GM19239 (cell line): ENCODE measurements at places on chromosomes 7 and 10.

DNA sequence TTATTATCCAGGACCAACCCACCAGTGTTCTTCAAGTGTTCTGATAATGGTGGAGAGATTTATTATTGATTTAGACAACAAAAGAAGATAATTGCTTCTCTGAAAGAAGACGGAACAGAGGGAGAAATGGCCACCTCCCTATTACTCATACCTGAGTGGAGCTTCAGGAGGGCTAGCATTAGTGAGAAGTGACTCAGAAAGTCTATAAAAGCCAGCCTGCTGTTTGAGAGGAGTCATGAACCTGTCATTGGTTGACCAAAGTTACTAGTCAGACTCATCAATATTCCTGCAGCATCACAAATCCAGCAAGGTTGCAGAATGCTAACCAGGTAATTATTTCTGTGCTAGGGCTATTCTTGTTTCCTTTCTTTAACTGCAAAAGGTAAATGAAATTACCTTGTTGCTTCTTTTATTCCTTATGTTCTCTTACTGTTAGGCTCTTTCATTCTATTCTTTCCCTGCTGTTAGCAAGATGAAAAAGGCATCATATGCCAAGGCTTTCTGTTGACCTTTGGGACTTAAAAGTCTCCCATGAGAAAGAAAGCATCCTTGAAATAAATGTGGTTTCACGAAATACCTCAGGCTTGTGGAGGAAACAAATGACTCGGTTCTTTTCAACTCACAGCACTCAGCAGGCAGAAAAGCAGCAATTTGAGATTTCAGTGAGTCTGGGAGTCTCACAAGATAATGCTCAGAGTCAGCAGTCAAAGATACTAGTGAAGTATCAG lies 256.4 kb upstream of the PHYHIPL start:
- DNase-seq, result no peak

- no peak for DNase-seq
Measured at GRCh38 chr10:123502983-123503382, 163.2 kb upstream of the GPR26 start.

DNA sequence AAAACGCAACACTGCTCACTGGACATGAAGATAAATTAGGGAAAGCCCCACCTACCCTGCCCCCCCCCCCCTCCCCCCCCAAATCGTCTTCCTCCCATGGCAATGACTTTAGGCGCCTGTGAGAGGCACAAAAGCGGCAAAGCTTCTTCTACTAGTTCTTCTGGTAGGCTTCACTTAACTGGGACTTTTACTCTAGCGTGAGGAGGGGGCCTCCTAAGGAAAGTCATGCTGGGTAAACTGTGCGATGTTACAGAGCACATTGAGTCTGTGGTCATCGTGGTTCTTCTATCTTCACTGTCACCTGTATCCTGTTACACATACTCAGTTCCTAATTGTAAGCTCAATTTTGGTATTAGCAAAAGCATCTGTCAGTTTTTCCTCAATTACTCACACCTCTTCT lies 25.1 kb downstream of the HSPB1 start:
- DNase-seq, result no peak

- DNase-seq, result no peak
Measured at GRCh38 chr10:118754229-118754555, 578 bp downstream of the CACUL1 start.

DNA sequence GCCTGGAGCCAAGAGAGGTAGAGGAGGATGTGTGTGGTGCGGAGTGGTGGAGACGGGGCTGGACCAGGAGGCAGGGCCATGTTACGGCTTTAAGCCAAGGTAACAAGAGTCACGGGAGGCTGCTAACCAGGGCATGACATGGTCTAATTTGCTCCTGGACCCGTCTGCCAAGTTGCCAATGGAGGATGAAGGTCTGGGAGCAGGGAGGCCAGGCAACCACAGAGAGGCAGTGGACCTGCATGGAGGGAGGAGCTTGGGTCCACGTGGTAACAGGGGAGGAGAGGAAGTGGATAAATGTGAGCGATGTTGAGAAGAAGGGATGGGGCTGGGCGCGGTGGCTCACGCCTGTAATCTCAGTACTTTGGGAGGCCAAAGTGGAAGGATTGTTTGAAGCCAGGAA lies 31.0 kb downstream of the SRRM3 start:
- DNase-seq, result no peak

DNA sequence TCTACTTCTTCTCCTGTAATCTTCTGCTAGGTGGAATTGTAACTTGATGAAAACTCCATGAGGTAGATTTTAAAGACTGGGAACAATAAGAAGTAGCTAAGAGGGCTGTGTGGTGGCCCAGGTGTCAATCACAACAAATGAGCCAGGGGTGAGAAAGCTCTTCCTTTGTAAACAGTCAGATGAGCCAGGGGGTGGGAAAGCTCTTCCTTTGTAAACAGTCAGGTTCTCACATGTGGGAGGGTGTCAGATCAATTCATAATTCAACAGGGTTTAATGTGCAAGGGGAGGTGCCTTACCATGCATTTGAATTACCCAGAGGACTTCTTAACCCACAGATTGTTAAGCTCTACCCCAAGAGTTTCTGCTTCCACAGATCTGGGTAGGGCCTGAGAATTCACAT lies 312.4 kb upstream of the AUTS2 start:
- DNase-seq, result no peak

DNA sequence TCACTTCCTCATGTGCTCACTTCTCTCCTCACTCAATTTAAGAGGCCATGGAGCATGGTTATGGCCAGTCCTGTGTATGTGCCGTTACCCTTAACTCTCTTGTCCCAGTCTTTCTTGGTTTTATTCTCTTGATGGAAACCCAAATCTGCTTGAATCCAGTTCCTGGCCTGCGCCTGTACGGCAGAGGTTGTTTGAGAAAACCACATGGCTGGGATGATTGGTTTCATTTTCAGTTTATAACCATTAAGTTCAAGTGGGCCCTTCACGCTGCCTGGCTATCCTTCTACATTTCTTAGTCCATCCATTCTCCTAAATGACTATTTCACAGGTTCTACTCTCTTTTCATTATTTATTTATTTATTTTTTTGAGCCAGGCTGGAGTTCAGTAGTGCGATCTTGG lies 1.6 kb upstream of the ZNF239 start:
- no peak for DNase-seq

DNA sequence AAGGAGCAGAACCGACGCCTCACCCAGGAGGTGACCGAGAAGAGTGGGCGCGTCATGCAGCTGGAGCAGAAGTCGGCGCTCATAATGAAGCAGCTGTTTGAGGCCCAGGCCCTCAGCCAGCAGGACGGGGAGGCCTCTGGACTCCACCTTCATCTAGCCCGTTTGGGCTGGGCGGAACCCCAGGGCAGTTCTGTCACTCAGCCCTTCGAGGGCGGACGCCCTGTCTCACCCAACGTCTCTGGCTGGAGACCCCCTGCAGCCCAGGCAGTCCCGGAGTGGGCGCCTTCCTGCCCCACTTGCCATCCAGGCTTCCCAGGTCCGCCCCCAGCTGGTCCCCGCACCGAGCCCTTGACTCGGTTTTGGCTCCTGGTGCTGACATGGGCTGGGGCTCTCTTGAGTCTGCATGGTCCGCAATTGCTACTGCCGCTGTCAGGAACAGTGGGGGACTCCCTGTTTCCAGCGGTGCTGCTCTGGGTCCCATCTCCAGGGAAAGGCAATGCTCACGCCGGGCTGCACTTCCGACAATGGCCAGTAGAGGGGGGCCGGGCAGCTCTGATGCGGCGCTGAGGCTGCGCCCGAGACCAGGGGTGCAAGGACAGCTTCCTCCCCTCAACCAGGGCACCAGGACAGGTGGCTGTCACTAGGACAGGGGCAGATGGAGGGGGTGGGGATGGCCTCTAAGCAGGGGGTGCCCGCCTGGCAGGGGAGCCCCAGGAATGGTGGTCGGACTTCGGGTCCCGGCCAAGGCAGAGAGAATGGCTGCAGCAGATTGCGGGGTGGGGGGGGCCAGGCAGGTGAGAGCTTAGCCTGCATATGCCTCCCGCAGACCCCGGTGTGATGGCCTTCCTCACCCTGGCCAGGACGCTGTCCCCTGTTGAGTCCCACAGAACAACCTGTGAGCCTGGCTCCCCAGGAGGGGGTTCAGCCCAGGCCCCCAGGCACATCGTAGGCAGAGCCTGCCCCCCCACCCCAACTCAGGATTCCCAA lies 71.2 kb upstream of the KCTD7 start:
- DNase-seq, result peak; percentile 95

GRCh38 chr10:7100032-7100702 lies 310.7 kb downstream of the SFMBT2 start:
- no peak for DNase-seq

DNA sequence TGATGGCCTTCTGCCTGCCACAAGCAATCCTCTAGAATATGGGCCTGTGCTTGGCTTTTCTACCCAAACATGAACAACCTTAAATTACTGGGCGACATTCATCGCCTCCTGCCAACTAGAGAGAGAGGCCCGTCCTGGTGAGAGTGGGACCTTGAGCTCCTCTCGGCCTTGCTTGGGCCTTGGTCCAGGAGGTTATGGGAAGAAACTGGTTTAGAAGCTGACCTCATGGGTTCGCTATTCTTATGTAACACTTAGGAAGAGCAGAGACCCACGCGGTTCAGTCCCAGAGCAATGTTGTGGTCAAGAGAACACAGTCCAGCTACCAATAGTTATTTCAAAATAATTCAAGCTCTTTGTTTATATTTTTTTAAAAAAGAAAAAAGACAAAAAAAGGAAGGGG lies 176.3 kb upstream of the ZNF32 start:
- no peak for DNase-seq

DNA sequence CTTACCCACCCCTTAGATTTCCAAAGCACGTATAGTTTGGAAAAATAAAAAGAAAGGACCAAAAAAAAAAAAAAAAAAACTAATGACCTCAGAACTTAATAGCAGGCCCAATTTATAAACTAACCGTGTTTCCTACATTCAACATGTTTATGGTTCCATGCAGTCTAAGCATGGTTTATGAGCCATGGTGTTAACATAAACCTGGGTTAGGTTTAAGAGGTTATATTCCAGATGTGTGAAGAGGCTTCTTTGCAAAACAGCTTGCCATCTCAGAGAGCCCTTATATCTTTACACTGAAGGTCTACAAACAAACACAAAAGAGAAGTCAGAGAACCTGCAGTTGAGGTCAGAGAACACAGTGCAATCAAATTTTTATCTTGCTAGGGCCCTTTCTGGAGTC lies 15.8 kb downstream of the TMEM254 start:
- no peak for DNase-seq

DNA sequence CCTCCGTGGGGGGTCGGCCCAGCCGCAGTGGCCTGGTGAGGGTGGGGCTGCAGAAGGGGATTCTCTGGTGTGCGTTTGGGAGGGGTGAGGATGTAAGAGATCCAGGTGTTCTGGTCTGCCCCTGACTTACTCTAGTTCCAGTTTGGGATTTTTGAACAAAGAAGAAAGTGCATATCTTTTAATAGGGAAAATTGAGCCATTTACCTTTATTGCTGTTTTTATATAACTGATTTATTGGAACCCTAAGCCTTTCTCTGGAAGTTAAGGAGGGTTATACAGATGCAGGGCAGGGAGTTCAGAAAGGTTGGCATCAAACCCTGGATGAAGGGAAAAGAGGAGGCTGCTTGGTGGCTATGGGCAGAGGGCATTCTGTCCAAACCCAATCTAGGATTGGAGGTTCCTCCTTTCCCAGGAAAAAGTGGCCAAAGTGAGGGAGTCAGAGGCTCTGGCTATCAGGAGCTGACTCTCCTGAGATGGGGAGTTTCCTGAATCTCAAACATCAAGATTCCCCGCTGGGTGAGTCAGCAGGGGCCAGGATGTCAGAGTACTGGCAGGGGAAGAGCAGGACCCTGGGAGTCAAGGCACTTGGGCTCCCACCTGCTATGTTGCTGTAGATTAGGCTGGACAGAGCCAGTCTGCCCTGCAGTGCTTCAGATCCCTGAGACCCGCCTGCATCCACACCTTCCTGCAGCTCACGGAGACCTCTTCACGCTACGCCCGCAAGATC lies 67.5 kb downstream of the CLIP2 start:
- DNase-seq, result no peak

DNA sequence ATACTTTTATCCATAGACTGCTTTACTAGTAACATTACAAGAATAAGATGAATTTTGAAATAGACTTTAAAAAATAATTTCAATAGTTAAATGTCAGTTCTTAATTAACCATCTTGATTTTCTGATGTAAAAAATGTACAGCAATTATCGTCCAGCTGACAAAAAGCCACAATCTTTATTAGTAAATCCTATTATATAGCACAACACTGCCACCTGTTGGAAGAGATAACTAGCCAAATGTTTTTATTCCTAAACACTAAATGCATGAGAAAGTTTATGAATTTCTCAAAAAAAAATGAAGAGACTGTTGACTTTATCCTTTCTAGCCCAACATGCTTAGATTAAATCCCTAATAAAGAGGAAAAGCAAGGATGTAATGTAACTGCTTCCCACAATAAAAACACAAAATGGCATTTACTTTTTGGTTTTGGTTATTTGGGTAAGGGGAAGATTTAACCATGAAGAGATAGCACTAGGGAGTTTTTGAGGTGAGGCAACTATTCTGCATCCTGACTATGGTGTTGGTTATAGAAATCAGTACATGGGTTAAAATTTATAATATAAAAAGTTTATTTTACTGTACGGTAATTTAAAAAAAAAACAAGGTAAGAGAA lies 8.0 kb downstream of the COA1 start:
- DNase-seq, result no peak

DNA sequence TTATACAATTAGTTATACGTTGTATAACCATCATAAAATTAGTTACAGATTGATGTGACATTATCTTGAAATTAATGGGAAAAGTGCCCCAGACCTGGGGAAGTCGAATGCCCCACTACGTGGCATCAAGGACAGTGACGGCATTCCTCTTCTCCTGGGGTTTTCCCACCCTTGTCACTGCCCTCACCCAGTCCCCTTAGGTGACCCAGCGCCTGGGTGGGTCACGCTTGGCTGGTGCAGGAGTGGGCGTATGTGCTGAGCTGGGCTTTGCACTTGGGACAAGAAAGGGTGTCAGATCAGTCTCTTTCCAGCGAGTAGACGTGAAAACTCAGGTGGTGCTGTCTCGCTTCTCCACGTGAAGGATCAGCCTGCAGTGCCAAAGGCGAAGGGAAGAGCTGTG lies 7.6 kb downstream of the FOXK1 start:
- no peak for DNase-seq

- no peak for DNase-seq
Measured at GRCh38 chr7:116159711-116160110, 50.6 kb upstream of the TES start.

GRCh38 chr10:95502377-95502776 lies 58.8 kb downstream of the SORBS1 start:
- DNase-seq, result no peak

DNA sequence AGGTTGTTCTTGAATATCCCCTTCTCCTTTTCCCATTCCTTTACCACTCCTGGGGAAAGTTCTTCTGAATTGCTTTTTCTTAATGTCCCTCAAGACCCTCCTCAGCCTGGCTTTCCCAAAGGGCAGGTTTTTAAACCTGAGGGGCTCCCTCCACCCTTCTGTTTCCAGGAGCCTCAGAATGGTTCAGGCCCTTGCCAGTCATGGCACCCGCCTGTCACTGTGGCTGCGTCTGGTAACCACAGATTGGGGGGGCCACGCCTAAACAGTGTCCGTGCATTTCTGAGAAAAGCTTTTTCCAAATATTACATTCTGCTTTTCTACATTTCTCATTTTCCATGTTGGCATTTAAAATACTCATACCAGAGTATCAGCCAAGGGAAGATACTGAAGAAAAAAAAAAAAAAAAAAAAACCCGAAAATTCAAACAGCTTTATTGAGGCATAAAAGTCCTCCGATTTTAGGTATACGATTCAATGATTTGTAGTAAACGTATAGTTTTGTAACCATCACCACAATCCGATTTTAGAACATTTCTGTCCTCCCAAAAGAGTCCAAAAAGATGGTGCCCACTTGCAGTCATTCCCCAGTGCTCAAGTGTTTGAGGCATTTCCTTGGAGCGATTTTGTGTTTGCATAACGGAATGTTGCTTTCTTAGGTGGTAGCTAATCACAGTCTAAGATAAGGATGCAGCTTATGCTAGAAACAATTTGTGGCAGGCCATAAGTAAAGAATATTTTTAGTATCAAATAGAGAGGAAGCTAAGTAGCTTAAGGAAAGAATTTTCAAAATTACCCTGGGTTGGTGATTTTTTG lies 22.1 kb downstream of the HKDC1 start:
- no peak for DNase-seq
